Activated CD4-positive, alpha-beta T cell treated with anti-CD3 and anti-CD28 coated beads for 48 hours (primary cell): ENCODE measurements at places on chromosomes 3 and 15.

GRCh38 chr15:63553388-63553791 is 43.8 kb upstream of the FBXL22 start:
- DNase-seq = no peak

- no peak for DNase-seq
Observed at GRCh38 chr3:197241173-197241572, 57.2 kb downstream of the DLG1 start.

DNA sequence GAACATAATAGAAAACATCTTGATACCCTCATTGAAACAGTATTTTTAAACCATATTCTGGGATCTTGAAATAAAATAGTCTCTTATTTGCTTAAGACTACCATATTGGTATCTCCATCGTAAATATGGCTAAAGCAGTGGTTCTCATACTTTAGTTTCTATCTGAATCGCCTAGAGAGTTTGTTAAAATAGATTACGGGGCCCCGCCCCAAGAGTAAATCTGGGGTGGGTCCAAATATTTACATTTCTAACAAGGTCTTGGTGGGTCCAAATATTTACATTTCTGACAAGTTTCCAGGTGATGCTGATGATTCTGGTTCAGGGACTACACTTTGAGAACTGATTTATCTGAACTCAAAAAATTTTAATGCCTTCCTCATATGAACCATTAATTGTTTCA is 45.3 kb downstream of the TSC22D2 start:
- no peak for DNase-seq

GRCh38 chr3:183487896-183488295 is 59.5 kb upstream of the MCF2L2 start:
- DNase-seq = no peak

DNA sequence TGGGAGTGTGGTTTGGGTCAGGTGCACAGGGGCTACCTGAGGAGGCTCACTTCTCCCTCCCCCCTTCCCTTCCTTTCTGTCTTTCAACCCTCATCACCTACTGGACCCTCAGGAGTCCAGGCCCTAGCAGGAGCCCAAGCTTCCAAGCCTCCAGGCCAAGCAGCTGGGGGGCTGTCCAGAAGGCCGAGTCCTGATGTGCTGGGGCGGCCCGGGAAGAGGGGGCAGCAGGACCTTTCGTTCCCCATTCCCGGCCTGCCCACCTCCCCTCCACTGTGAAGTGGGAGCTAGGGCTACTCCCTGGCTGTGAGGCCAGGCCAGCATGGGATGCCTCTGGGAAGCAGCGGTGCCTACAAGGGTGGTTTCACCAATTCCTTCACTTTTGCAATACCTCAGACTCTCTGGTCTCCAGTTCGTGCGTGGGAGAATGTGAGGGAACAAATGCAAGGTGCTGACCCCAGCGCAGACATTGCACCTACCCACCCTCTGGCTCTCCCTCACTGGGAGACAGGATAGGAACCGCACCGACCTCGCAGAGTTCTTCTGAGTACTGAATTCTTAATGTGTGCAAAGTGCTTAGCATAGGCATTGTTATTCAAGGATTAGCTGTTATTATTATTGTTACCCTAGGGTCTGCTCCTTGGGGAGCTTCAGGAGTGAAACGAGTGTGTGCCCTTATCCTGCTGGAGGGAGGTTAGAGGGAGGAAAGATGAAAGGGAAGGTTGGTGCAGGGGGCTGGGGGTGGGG is 2.5 kb downstream of the EPHB3 start:
- DNase-seq = no peak

- no peak for DNase-seq
Observed at GRCh38 chr3:105513042-105513441, 146.3 kb downstream of the ALCAM start.

- no peak for DNase-seq
Observed at GRCh38 chr3:182717216-182717615, 76.1 kb upstream of the ATP11B start.

- peak; percentile 33 for DNase-seq
Observed at GRCh38 chr3:196886144-196886543, 18.4 kb downstream of the SENP5 start.

DNA sequence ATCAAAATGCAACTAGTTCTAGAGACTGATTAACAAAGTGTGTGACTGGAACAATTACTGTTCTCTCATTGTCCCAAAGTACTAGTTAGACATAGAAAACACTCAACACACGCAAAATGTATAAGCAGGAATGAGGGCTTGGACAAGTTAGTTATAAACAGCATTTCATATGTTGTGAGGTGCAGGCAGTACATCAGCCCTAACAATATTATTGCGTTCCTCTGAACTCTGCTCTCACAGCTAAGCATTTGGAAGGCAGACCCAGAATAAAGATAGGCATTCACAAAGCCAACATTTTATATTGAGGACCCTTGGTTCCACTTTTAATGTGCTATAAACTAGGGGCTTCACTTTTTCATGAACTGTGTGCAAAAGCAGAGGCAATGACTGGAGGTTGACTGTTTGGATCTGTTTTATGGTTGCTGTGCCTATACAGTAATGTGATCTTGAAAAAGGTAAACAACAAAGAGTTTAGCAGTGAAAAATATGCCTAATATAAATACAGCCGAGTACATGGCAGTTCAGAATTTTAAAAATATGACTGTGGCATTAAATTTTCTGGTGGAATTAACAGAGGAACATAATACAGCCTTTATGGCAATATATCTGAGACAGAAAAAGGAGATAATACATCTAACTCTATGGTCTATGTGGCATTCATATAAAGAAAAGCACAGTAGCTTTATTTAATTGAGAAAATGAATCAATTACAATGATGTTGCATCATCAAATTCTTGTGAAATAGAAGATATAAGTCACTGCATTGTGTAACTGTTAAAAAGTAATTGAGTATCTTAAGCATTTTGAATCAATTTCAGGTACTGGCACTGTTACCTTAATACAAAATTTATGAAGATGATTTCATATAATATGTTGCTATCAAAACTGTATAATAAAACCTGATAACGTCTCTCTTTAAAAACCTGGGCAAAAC is 80.0 kb upstream of the SKOR1 start:
- DNase-seq = no peak

DNA sequence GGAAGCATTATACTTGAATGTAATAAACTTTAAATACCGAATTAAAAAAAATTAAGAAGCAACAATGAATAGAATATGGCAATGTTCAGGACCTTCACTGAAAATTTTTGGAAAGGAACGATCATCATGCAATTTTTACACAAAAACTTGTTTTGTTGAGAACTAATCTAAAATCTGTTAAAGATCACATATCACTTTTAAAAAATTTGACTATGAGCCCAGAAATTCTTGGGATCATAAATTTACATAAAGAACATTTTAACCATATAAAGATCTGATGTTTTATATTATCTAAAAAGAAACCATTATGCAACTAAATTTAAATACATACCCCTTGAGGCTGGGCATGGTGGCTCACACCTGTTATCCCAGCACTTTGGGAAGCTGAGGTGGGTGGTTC is 76.2 kb upstream of the MELTF start:
- no peak for DNase-seq

DNA sequence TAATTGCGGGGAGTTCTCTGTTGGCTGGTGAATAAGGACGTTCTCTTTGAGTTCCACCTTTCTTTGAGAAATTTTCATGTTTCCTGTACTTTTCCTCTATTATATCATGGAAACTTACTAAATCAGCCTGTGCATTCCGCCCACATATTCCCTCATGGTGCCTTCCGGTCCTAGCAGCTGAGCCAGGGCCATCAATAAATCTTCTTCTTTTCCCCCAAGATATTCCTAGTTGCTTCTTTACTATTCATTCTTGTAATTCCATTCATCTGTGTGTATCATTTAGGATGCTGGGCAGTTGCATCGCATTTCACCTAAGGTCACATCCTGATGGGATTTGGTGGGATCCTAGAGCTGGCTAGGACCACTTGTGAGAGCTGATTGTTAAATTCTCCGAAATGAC is 139.2 kb downstream of the RBMS3 start:
- DNase-seq = no peak

GRCh38 chr3:25563601-25564000 is 101.1 kb downstream of the TOP2B start:
- DNase-seq = no peak

DNA sequence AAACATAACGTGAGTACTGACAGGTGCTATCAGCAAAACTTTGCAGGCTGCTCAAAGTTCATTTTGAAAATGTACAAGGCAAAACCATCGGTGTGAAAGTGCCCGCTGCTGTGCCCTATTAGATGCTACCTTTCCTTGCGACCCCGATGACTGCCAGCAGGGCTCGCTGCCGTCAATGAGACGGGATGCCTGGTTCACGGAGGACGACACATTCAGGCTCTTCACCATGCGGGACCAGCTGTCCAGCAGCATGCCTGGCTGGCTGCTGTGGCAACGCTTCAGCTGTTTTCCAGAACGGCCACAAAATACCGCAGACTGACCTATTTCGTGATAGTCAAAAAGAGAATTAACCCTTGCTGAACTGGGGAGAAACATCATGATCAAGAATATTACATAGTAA is 92.7 kb upstream of the OCA2 start:
- DNase-seq = no peak

DNA sequence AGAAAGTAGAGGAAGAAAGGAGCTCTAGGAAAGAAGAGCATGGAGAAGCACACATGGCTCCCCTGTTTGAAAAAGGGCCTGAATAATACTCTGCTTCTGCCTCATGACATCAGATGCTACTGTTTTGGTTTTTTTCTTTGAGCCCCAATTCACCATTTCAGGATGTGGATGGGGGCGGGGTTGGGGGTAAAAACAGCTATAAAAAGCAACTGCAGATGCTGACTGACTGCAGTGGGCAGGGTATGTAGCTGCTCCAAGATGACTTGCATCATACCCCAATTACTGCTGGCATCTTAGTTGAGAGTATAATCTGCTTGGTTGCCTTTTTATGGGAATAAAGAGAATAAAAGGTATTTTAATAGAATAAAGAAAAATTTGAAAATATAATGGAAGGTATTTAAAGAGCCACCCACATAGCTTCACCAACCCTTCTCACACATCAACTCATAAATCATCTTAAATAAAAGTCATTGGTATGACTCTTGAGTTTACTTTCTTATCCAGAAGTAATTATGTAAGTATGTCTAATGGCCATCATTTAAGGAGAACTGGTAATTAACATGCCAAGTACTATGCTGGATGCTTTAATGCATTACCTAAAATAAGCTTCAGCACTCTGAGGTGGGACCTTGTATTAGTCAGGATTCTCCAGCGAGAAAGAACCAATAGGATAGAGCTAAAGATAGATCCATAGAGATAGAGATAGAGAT is 36.4 kb upstream of the TMEM45A start:
- no peak for DNase-seq

- peak; percentile 67 for DNase-seq
Observed at GRCh38 chr15:74399511-74400312, 32.3 kb upstream of the CYP11A1 start.

DNA sequence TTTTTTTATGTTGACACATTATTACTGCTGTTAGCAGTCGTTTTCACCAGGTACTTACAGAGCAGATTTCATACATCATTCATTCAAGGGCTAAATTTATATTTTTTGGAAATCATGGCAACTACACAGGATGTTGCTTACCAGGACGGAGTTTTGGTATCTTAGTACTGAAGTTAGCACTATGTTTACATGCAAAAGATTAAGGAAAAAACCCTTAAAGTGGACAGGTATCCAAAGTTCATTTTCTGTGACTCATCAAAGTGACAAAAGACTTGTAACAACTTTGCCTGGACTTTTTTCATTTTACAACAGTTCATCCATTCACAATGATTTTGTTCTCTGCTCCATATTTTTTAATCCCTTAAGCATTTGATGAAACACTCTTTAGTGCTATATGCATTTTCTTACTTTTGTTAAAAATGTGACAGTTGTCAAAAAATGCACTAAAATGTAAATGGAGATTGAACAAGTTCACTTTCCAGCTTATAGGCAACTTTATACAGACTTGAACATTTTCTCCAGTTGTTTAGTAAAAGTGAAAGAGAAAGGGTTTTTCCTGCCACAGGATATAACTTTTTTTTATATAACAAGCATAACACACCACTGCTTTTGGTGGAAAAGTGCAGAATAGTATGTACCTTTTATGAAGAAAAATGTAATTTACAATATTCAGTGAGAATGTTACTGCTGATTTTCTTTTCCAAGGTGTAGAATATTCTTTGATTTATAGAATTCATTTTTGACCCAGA is 104.1 kb downstream of the STT3B start:
- no peak for DNase-seq

DNA sequence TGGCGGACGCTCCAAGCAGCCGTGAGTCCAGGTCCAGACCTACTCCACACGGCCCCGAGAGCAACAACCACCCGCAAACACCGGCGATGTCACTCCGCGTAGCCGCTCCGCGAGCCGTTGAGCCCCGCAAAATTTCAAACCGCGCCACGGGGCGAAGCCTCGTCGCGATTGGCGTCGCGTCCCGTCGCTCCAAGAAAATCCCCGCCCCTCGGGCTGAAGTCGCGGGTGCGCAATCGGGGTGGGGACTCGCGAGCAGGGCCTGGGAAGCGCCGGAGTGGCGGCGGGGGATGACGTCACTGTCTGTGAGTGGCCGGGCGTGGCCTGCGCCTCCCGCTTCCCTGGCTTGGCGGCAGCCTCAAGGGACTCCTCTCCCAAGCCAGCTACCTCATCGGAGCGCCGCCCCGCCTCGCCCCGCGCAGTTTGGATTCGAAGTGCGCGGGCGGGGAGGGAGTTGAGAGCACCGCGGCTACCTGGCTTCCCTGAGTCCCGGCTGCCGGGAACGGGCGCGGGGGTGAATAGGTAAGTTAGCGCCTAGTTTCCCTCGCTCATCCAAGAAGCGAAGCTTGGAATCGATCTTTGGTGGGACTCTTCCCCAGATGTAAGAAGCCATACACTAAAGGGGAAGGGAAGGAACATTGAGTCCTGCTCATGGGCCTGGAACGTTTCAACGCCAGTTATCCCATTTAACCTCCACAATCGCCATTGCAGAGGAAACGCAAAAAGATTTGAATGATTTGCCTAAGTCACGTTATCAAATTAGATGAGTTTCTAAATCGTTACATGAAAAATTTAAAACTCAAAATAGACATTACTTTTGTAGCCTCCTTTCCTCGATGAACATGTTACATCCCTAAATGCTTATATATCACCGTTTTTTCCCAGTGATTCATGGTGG is at the start of gene PRC1:
Gene PRC1 (minus strand): TSS at position 119 of the 895 bp plus-strand sequence. CDS start 118 bp downstream, at position 1.
- peak; percentile 99 for DNase-seq

DNA sequence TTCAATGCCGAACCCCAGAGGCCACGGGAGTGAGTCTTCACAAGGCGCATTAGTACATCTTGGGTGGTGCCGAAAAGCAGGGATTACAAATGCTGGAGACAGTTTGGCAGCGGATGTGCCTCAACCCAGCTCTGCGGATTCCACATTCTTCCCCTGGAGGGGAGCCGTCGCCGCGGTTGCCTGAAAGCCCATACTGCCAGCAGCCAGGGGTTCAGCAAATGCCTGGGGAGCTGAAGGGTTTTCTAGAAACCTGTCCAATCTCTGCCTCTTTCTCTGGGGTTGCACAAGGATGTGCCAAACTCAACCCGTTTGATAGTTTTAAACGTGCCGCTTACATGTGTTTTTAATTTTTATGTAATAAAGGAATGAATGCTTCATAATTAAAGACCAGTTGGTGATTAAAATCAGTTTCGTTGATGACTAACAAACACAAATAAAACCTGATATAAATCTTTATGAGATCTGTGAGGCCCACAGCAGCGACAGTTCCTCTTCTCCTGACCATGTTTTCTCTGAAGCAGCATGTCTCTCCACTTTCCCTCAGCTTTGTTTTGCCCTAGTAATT is 74.6 kb upstream of the LEKR1 start:
- DNase-seq = no peak
